ENCODE measurements at places on chromosomes 13 and 19. TPM values are rescaled to one million over a fixed set of nuclear protein-coding genes. Genes with fewer than 3 reads are reported as not detected.

DNA sequence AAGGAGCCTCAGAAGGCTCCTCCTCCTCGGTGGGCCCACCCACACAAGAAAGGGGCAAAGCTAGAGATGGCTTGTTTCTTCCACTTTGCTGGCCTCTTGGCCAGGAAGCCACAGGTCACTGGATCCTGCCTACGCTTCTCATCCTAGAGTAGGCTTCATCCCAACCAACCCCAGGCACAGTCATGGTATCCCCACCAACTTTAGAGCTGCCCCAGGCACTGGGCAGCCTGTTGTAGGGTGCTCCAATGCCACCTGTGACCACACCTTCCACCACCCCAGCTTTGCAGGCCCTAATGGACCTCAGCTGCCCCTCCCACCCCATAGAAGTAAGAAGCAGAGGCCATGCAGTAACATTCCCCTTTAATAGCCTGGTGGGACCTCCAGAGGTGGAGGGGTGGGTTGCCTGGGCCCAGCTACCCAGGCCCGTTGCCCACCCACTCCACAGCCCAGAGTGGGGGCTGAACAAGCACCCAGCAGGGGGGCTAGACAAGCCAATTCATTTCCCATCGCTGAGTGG lies 522 bp upstream of the CHMP2A start:
- peaks cover 54% of the 10 kb centered on the region for H3K4me1 ChIP-seq
- DNase-seq, result no peak
- H3K4me3 ChIP-seq, result peak overlapping the region; percentile 73
- H3K36me3 ChIP-seq, result no peaks in the 10 kb centered on the region

GRCh38 chr19:5447700-5448311 lies 7.4 kb upstream of the ZNRF4 start:
- no peak for DNase-seq
- no peak overlapping the region for H3K27ac ChIP-seq
- H3K4me1 ChIP-seq, result no peaks in the 10 kb centered on the region
- H3K27me3 ChIP-seq, result no peaks in the 10 kb centered on the region
- no peaks in the 10 kb centered on the region for H3K36me3 ChIP-seq

The LSM4 gene
- 54.3 TPM for total RNA-seq

DNA sequence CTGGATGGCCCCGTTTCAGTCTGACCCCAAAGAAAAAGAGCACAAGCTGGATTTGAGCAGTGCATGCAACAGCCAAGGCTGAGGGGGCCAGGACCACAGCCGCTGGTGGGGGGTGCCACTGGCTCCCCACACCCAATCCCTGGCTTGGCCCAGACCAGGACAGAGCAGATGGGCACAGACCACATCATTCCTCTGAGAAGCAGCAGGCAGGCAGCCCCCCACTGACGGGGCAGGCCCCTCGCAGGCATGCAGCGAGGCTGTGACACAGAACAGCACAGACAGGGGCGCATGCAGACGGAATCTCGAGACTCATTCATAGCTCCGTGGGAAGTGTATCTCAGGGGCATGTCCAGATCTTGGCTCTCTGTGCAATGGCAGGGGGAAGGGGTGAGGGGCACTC lies 74.9 kb downstream of the IER2 start:
- H3K4me1 ChIP-seq, result no peaks in the 10 kb centered on the region
- no peaks in the 10 kb centered on the region for H3K36me3 ChIP-seq
- H3K27ac ChIP-seq, result no peak overlapping the region
- DNase-seq, result no peak

DNA sequence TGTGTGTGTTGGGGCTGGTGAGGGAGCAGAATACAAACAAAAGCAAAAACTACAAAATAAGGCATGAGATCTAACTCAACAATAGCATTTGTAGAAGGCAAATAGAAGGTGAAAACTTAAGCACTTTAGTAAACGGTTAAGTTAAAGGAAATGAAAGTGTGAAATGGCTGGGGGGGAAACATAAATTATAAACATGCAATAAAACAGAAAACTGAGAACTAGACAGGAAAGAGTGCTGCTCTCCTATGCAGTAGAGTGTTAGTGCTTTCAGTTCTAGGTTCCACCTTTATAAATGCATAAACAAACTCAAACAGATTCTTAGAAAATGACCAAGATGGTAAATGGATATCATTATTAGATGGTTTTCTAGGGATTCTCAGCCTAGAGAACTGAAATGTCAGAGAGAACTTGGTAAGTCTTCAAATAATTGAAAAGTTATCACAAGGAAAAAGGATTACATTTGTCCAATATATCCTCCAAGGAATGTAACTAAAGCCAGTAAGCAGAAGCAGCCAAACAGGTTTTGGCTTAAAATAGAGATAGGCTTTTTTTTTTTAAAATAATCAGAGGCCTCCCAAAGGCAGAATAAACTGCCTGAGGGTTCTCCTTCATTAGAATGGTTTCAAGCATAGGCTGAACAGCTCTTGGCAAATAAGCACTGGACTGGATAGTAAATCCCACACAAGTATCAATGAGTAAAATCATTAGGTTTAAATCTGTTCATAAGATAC lies 23.3 kb downstream of the RBM26 start:
- H3K4me3 ChIP-seq, result no peak overlapping the region
- no peaks in the 10 kb centered on the region for H3K4me1 ChIP-seq
- no peak for DNase-seq
- no peaks in the 10 kb centered on the region for H3K27me3 ChIP-seq

- DNase-seq, result no peak
- no peaks in the 10 kb centered on the region for H3K36me3 ChIP-seq
- no peak overlapping the region for H3K27ac ChIP-seq
- no peaks in the 10 kb centered on the region for H3K27me3 ChIP-seq
- H3K4me3 ChIP-seq, result no peak overlapping the region
These were observed 110.7 kb downstream of the EFNB2 start for GRCh38 chr13:106424805-106425204.

The DIS3 gene
- total RNA-seq, result 19.4 TPM

DNA sequence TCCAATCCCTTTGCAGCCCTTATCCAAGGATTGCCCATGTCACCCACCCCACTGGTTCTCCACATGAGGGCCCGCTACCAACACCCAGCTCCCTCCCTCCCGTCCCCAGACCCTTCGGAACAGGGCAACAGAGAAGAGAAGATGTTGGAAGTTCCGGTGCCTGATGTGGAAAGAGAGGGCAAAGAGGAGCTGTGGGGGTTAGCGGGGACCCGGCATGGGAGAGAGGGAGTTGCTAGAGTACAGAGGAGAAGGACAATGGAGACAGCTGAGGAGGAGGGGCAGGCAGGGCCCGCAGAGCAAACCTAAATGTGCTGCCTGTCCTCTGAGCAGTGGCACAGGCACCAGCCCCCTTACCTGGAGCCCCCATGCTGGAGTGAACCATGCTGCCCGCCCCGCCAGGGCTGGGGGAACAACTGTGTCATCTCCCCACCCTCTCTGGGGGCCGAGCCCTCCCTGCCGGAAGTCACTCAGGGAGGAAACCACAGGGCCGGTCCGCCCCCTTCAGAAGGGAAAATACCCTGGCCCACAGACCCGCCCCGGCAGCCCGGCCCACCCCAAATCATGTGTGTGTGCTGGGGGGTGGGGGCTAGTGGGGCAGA lies at the start of gene POU2F2:
Gene POU2F2 (minus strand): TSS at position 417 of the 599 bp plus-strand sequence. CDS start 35 bp downstream, at position 382.
- H3K4me1 ChIP-seq, result peaks cover 14% of the 10 kb centered on the region
- H3K4me3 ChIP-seq, result peak within 1 kb of the TSS; percentile 20
- no peak for DNase-seq
- no peaks in the 10 kb centered on the region for H3K36me3 ChIP-seq

DNA sequence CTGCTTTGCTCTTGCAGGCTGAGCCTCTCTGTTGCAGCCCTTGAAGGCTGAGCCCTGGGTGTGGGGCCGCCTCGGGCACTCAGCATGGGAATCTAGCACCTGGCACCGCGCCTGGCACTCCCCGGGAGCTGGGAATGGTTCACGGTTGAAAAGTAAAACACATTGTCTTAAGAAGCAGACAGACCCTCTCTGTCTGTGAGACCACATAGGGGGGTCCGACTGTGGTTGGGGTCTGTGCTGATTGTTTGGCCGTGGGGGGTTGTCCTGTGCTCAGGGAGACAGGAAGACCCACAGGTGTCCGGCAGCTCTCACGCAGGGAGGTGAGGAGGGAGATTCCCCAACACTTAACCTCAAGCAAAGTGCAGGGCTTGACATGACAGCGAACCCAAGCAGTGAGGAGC lies 64.8 kb downstream of the SOX1 start:
- no peak for DNase-seq
- H3K36me3 ChIP-seq, result no peaks in the 10 kb centered on the region
- no peaks in the 10 kb centered on the region for H3K4me1 ChIP-seq
- H3K27ac ChIP-seq, result no peak overlapping the region

DNA sequence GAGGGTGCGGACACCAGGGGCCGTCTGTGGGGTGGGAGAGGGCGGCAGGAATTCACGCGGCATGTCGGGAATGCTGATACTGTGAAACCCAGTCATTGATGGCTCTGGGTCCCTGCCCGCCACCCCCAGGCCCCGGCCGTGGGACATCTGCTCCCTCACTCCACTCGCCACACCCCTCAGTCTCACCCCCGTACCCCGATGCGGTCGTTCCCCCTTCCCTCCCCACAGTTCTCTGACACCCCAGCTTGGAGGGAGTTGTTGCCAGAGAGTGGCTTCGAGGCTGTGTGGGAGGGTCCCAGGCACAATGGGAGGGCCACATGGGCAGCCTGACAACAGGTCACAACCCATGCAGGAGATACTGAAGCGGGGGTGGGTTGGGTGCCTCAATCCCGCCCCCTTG lies 1.8 kb downstream of the MAG start:
- no peak overlapping the region for H3K27ac ChIP-seq
- no peak for DNase-seq
- H3K27me3 ChIP-seq, result no peaks in the 10 kb centered on the region
- H3K4me1 ChIP-seq, result no peaks in the 10 kb centered on the region
- no peak overlapping the region for H3K4me3 ChIP-seq

DNA sequence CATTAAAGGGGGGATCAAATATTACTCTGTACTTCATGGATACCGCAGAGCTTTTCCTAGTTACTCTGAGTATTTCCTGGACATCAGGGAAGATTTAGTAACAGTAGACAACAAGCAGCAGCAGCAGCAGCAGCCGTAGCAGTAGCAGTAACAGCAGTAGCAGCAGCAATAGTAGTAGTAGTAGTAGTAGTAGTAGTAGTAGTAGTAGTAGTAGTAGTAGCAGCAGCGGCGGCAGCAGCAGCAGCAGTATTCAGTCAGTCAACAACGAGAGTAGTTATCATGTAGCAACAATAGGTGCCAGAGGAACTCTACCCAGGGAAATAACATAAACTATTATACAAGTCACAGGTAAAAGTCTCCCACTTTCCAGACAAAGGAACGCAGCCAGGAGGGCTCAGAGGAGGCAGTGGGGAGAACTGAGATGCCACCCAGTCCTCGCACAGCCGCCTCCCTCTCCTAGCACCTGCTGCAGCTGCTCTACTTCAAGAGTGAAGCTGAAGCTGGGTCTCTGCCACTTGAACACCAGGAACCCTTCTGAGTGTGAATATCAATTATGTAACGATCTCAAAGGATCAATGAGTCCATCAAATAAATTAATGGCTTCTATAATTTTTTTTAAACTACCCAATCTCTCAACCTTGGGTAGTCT lies 1.3 kb upstream of the DOCK9 start:
- peaks cover 31% of the 10 kb centered on the region for H3K4me1 ChIP-seq
- no peaks in the 10 kb centered on the region for H3K27me3 ChIP-seq
- H3K4me3 ChIP-seq, result no peak overlapping the region
- peak overlapping the region; percentile 79 for H3K27ac ChIP-seq
- no peak for DNase-seq
- no peaks in the 10 kb centered on the region for H3K36me3 ChIP-seq

- peak within 1 kb of the TSS; percentile 100 for H3K27ac ChIP-seq
- H3K4me1 ChIP-seq, result peaks cover 74% of the 10 kb centered on the region
- peak within 1 kb of the TSS; percentile 53 for H3K4me3 ChIP-seq
- DNase-seq, result no peak
- no peaks in the 10 kb centered on the region for H3K36me3 ChIP-seq
These were observed at the start of gene EMP3 for GRCh38 chr19:48325265-48325910. Gene EMP3, plus strand, starts transcription at chr19:48325552. Its CDS starts 1,293 bp downstream, at chr19:48326845.

DNA sequence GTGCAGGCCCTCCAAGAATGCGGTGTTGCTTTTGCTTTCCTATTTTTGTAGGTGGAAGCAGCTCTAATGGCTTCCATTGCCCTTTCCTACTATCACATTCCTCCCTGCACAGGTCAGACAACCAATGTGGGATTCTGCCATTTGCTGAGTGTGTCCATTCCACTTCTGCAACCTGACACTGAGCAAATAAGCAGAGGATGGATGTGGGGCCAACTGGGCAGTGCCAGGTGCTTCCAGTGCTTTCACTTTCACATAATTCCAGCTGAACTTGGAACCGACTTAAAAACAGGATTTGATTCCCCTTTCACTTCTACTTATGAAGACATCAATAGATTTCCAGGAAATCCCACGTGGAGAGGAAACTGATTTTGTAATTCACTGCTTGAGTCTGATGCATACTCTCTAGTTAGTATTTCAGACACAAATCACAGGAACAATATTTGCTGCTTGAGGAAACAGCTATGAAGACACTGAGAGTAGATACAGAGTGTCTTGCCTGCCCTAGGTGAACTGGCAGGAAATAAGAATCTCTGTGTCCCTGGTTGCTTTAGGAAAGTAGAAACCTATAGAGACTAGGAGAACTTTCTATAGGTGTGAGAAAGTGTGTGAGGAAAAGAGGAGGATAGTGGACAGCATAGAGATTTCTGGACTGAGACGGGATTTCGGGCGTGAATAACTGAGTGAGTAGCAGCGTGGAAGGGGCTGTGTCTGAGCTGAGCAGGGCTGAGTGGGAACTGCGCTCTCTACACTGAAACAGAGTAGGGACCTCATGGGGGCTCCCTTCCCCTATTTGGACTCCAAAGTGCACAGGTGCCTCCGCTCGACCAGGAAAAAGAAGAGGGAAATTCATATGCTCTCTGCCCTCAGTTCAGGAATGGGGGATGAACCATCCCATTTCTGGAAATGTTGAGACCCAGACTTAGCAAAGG lies 22.5 kb downstream of the LGALS16 start:
- H3K36me3 ChIP-seq, result no peaks in the 10 kb centered on the region
- no peak overlapping the region for H3K27ac ChIP-seq
- no peaks in the 10 kb centered on the region for H3K4me1 ChIP-seq
- H3K27me3 ChIP-seq, result no peaks in the 10 kb centered on the region

The KPTN gene
- total RNA-seq, result 9.6 TPM

The UBE2L5 gene
- total RNA-seq, result not detected

DNA sequence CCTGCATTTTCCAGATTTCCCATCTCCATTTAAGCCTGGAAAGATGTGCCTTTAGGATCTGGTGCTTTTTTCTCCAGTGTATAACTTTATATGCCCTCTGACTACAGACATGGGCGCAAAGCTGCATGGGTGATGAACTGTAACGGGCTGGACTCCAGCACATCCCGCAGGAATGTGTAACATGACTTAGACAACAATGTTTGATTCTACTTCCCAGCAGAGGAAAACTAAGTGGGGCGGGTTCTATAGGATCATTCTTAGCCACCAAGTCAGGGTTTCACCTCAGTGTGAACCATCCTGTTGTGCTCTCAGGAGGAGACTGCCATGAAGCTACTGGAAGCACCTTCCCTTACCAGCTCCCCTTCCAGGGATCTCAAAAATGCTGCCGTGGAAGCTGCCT lies 93.2 kb upstream of the SERP2 start:
- H3K27ac ChIP-seq, result no peak overlapping the region
- no peaks in the 10 kb centered on the region for H3K4me1 ChIP-seq
- H3K36me3 ChIP-seq, result no peaks in the 10 kb centered on the region
- H3K4me3 ChIP-seq, result no peak overlapping the region

The IGFL1 gene
- total RNA-seq, result 7.9 TPM

The C3 gene
- 1,239 TPM for total RNA-seq

GRCh38 chr13:55570371-55570770 lies 1570.3 kb upstream of the PRR20A start:
- no peaks in the 10 kb centered on the region for H3K4me1 ChIP-seq
- H3K36me3 ChIP-seq, result no peaks in the 10 kb centered on the region
- no peak overlapping the region for H3K27ac ChIP-seq
- H3K27me3 ChIP-seq, result no peaks in the 10 kb centered on the region
- H3K4me3 ChIP-seq, result no peak overlapping the region
- no peak for DNase-seq

- no peak overlapping the region for H3K27ac ChIP-seq
- H3K4me1 ChIP-seq, result no peaks in the 10 kb centered on the region
- H3K27me3 ChIP-seq, result no peaks in the 10 kb centered on the region
- H3K36me3 ChIP-seq, result peaks cover 8% of the 10 kb centered on the region
- no peak overlapping the region for H3K4me3 ChIP-seq
These were observed 52.7 kb upstream of the ZDHHC20 start for GRCh38 chr13:21511849-21512248.
